ENCODE measurements at places on chromosomes 1 and 21.

DNA sequence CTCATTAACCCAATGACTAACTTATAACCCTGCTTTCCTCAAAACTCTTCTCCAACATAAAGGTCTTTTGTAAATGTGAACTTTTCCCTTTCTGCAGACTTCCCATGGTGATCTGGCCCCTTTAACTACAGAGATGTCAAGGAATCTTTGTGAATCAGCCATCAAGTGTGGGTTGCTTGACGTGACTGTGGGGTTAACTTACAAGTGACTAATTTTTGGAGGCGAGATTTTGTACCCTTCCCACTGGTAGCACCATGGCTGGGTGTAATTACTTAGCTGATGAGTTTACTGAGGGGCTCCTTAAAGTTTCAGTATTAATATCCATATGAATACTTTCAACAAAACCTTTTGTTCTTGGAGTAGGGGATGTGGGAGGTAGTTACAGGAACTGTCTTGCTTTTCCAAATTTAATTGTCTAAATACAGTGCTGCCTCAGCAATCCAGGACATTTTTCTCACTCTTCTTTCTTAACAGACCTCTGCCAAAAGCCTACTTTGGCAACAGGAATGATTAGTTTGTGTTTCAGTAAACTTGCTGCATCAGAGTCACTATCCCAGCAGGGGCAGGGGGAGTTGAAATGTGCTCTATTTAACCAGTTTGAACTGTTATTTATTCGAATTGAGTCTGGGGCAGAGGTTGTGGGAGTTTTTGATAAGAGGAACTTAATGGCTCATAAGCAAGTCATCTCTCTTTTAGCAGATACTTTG, 217.3 kb upstream of the FGGY start:
- peak; percentile 66 for DNase-seq

- DNase-seq: no peak
Observed at GRCh38 chr1:52306227-52307006, 59.6 kb downstream of the CC2D1B start.

- no peak for DNase-seq
Observed at GRCh38 chr1:6675941-6676340, 25.7 kb downstream of the DNAJC11 start.

- no peak for DNase-seq
Observed at GRCh38 chr1:163196449-163196787, 6.3 kb downstream of the RGS5 start.

GRCh38 chr1:58358346-58358745, 188.2 kb downstream of the OMA1 start:
- DNase-seq: peak; percentile 52
